Stimulated activated CD4-positive, alpha-beta T cell treated with anti-CD3 and anti-CD28 coated beads, TNF-alpha, amount 100 ng/mL, for 4 hours (primary cell): ENCODE measurements at places on chromosomes 12 and 14.

DNA sequence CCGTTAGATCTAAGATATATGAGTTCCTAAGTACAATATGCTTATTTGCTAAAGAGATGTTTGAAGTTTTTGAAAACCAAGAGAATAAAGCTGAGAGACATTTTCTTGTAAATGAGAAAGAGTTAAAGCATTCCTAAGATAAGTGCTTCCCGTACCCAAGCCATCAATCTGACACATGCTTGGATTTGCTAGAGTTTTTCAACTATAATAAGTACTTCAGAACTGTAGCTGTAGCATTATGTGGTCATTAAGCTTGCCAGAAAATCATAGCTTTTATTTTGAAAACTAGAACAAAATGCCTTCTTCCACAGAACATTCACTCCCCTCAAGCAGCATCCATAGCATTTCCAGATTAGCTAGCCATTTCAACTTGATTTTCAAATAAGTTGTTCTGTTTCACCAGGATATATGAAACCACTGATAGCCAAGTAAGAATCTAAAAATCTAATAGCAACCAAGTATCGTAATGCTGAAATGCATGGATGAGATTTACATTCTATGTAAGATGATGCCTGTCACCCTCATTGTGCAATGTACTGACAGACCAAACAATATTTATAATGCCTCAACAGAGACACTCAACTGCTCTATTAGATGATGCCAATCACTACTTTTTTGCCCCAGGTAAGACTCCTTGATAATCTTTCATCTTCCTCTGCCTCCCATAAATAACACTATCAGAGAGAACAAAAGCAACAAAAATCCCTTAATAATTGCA is 8.0 kb downstream of the SNW1 start:
- no peak for DNase-seq

GRCh38 chr12:84124211-84124610 is 788.4 kb downstream of the SLC6A15 start:
- no peak for DNase-seq

DNA sequence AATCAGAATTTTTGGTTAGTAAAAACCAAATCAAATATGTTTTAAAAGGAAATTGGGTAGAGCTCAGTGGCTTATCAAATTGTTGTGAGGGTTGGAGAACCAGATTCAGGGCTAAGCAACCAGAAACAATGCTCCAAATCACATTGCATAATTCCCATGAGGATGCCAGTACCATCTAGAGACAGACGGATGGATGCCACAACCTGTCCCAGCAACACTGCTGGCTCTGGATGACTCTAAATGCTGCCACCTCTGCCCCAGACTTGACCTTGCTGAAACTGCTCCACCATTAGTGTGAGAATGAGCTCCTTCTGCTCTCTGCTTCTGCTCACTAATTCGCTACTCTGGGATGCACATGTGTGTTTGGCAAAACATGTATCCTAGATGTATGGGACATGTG is 43.9 kb downstream of the FRS2 start:
- no peak for DNase-seq

DNA sequence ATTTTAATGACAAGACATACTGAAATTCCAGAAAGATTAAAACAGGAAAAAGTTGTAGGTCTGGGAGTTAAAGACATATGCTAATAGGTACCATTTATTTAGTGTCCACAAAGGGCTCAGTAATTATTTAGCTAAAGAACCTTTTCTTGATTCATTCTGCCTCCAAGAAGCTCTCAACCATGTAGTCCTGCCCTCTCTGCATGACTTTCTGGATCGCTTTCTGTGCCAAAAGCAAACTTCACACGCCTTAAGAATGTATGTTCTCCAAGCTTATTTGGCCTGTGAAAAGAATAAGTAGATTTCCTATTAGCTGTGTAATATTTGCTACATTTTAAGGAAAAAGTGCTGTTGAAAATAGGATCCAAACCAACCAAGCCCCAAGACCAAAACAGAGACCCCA is 291.7 kb downstream of the C12orf75 start:
- DNase-seq, result no peak
